ENCODE measurements at places on chromosomes 1 and 21. TPM values are rescaled to one million over a fixed set of nuclear protein-coding genes. Genes with fewer than 3 reads are reported as not detected.

GRCh38 chr1:209516771-209517680, 66.5 kb upstream of the CAMK1G start:
- H3K27me3 ChIP-seq = peaks cover 16% of the 10 kb centered on the region
- no peak overlapping the region for H3K4me3 ChIP-seq
- no peaks in the 10 kb centered on the region for H3K4me1 ChIP-seq
- H3K27ac ChIP-seq = no peak overlapping the region
- H3K36me3 ChIP-seq = no peaks in the 10 kb centered on the region

TLR5 gene
- 0.56 TPM for total RNA-seq

LINGO4 gene
- 0.09 TPM for total RNA-seq

CFAP57 gene
- total RNA-seq = 0.11 TPM

DNA sequence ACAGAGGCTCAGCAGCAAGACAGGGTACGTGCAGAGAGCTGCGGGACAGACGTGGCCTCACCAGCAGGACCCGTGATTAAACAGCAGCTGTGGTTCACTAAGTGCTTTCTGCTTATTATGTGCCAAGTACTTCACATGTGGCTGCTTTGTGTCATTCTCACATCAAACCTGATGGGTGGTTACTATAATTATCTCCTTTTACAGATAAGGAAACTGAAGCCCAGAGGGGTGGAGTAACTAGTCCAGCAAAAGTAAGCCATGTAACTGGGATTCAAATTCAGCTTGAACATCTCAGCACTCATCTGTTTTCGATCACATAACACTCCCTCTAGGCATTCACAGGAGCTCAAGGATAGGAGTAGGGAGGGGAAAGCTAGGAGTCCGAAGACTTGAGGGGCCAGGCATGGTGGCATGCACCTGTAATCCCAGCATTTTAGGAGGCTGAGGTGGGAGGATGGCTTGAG, 50.8 kb upstream of the CLIC4 start:
- no peaks in the 10 kb centered on the region for H3K4me1 ChIP-seq
- no peaks in the 10 kb centered on the region for H3K36me3 ChIP-seq
- no peak overlapping the region for H3K4me3 ChIP-seq
- peaks cover 2% of the 10 kb centered on the region for H3K27me3 ChIP-seq
- H3K27ac ChIP-seq = no peak overlapping the region

GIPC2 gene
- total RNA-seq = 0.05 TPM

GRCh38 chr1:206050655-206051235, 2.2 kb upstream of the RHEX start:
- peaks cover 41% of the 10 kb centered on the region for H3K4me1 ChIP-seq
- peak overlapping the region; percentile 2 for H3K4me3 ChIP-seq
- DNase-seq = peak; percentile 82
- peaks cover 5% of the 10 kb centered on the region for H3K27me3 ChIP-seq
- peak overlapping the region; percentile 87 for H3K27ac ChIP-seq

FCMR gene
- total RNA-seq = 49.3 TPM

DNA sequence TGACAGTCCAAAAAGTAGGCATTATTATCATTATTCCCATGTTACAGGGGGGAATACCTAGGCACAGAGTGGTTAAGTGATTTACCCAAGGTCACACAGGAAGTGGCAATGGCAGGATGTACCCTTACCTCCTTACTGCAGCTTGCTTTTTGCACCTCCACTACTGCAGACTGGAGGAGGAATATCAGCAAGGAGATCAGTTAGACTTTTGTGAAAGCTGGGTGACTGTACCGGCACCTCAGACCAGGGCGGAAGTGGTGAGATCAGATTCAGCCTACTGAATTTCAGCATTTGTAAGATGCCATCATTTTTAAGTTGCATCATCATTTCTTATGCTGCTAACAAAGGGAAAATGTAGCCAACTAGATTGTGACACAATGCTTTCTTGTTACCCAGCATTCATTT, 4.5 kb downstream of the ADARB1 start:
- peaks cover 86% of the 10 kb centered on the region for H3K4me1 ChIP-seq
- DNase-seq = peak; percentile 88
- no peaks in the 10 kb centered on the region for H3K27me3 ChIP-seq
- H3K27ac ChIP-seq = peak overlapping the region; percentile 98
- peak overlapping the region; percentile 48 for H3K4me3 ChIP-seq

DNA sequence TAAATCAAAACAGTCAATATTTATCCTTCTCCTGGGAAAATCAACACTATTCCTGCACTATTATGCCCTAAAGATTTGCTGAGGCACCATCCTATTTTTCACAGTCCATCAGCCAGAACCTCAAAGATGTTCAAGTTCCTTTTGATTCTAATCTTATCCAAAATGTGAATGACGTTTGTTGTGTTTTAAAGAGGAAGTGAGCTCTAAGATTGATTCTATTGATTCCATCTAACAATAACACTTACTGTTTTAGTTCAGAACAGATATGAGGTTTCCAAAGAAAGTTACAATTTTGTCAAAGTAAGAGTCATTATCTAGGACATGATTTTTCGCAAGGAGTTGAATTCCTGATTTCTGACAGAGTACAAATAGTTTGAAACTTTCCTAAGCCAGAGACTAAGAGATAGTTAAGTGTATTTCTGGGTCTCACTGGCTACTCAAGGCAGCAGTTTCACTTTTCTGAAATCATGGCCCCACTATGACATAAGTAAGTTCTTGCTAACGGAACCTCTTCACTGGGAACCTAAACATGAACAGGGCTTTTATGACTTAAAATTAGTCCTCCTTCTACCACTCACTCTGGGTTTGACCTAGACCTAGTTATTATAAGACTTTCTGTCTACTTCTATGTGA, 84.7 kb downstream of the LHX9 start:
- H3K36me3 ChIP-seq = no peaks in the 10 kb centered on the region
- H3K27me3 ChIP-seq = no peaks in the 10 kb centered on the region
- no peak overlapping the region for H3K27ac ChIP-seq
- H3K4me1 ChIP-seq = no peaks in the 10 kb centered on the region
- no peak for DNase-seq

GRCh38 chr1:211371406-211372105, 44.9 kb downstream of the TRAF5 start:
- H3K36me3 ChIP-seq = peaks cover 20% of the 10 kb centered on the region
- DNase-seq = no peak
- H3K27ac ChIP-seq = peak overlapping the region; percentile 7
- no peaks in the 10 kb centered on the region for H3K27me3 ChIP-seq

GRCh38 chr21:37797403-37797802, 118.9 kb downstream of the KCNJ6 start:
- no peak overlapping the region for H3K27ac ChIP-seq
- H3K4me1 ChIP-seq = no peaks in the 10 kb centered on the region
- peaks cover 11% of the 10 kb centered on the region for H3K27me3 ChIP-seq
- no peak overlapping the region for H3K4me3 ChIP-seq

DNA sequence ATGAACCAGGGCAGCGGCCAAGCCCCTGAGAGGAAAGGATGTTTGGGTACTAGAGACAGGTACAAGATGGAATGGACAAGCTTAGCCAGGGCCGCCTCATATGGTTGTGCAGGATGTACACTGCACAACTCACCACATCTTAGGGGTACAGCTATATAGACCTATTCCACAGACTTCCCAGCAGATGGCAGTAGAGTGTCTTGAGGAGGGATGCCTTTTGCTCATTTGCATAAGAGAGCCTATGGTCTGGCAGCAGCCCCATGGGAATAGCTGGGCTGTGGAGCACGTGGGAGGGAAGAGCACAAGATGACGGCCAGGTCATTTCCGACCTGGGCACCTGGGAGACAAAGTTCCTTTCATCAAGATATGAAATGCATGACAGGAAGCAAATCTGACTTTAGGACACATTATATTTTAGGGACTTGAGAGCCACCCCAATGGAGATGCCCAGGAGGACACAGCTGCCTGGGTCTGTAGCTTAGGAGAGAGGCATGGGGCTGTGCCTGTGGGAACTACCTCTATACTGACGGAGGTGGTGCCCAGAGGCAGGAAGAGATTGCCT, 215.5 kb downstream of the KCNJ6 start:
- H3K36me3 ChIP-seq = no peaks in the 10 kb centered on the region
- H3K4me1 ChIP-seq = no peaks in the 10 kb centered on the region
- H3K27me3 ChIP-seq = peaks cover 4% of the 10 kb centered on the region

DNA sequence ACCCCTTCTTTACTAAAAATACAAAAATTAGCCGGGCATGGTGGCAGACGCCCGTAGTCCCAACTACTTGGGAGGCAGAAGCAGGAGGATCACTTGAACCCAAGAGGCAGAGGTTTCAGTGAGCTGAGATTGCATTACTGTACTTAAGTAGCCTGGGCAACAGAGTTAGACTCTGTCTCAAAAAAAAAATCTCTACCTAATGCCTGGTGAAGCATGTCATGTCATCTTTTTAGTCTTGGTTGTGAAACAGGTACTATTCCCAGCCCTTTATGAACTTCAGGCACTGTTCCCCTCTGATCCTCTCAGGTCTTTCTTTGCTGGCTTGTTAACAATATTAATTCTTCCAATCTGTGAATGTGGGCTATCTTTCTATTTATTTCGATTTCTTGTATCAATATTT, 22.1 kb downstream of the PRRC2C start:
- no peak overlapping the region for H3K4me3 ChIP-seq
- peaks cover 97% of the 10 kb centered on the region for H3K4me1 ChIP-seq
- peak overlapping the region; percentile 55 for H3K27ac ChIP-seq
- peaks cover 41% of the 10 kb centered on the region for H3K36me3 ChIP-seq

DNA sequence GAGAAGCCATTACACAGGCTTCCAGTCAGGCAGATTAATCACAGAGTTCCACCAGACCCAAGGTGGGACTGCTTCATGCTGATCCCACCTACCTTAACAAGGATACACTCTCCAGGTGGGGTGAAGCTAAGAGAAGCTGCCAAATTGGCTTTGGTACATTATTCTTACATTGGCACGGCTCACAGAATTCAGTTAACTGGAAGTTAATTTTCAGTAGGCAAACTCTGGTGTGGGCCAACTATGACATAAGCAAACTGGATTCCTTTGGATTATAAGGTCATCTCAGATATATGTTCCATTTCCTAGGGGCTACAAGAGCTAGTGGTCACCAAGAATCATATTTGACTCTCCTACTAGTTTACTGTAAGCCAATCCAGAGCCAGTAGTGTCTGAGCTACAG, 448.8 kb upstream of the BEND5 start:
- no peaks in the 10 kb centered on the region for H3K27me3 ChIP-seq
- H3K27ac ChIP-seq = no peak overlapping the region
- H3K4me1 ChIP-seq = no peaks in the 10 kb centered on the region
- H3K36me3 ChIP-seq = no peaks in the 10 kb centered on the region

ANGEL2 gene
- 51.5 TPM for total RNA-seq

All from activated CD4-positive, alpha-beta T cell treated with anti-CD3 and anti-CD28 coated beads for 36 hours (primary cell).